ENCODE measurements at places on chromosomes 13 and 19.

- DNase-seq = no peak
Measured at GRCh38 chr13:56393549-56393948, 747.2 kb upstream of the PRR20A start.

GRCh38 chr19:19155495-19156219 lies 14.4 kb downstream of the MEF2B start:
- DNase-seq = no peak

- no peak for DNase-seq
Measured at GRCh38 chr19:43423779-43424178, 9.1 kb downstream of the TEX101 start.

GRCh38 chr13:75217949-75218348 lies 264.0 kb downstream of the TBC1D4 start:
- DNase-seq = no peak

DNA sequence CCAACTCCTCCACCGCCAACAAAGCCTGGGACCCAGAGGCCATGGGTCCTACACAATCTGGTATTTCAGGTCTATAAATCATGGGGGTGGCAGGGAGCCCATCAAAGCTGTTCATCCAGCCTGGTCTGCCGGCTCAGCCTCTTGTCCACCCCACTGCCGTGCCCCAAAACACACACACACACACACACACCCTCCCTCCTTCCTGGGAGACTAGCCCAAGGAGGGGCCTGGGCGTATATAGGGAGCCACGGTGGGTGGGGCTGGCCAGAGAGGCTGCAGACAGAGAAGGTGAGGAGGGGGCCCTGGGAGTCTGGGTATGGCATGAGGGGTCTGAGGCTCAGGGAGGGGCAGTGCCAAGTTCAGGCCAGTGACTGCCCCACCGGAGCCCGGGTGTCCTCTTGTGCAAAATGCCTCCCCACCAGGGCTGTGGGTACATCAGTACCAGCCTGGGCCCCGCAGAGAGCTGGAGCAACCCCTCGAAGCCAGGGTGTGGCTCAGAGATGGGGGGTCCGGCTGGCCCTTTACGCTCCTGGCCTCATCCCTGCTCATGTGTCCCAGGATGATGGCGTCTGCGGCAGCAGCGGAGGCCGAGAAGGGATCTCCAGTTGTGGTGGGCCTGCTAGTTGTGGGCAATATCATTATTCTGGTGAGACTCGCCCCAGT lies at the start of gene UPK1A:
TSS of gene UPK1A (plus strand) at position 267 of the 663 bp plus-strand sequence. CDS start at position 563, 296 bp downstream.
- no peak for DNase-seq

DNA sequence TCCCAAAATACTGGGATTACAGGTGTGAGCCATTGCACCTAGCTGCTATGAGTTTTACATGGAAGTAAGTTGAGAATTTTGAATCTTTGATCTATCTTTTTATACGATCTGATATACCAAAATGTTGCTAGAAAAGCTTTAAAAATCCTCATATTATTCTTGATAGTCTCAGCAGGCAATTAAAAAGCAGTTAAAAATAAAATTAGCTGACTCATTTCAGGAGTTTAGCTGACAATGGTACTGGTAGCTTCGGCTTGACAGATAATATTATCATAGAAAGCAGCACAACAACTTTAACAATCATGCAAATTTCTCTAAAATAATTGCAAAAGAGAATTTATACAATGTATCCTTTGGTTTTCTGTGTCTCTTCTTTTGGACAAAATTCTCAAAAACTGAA lies 9.6 kb upstream of the FOXO1 start:
- peak; percentile 61 for DNase-seq

- DNase-seq = no peak
Measured at GRCh38 chr19:4199699-4200293, 17.3 kb downstream of the ANKRD24 start.

GRCh38 chr13:90047600-90047999 lies 1299.9 kb upstream of the MIR17HG start:
- DNase-seq = no peak

DNA sequence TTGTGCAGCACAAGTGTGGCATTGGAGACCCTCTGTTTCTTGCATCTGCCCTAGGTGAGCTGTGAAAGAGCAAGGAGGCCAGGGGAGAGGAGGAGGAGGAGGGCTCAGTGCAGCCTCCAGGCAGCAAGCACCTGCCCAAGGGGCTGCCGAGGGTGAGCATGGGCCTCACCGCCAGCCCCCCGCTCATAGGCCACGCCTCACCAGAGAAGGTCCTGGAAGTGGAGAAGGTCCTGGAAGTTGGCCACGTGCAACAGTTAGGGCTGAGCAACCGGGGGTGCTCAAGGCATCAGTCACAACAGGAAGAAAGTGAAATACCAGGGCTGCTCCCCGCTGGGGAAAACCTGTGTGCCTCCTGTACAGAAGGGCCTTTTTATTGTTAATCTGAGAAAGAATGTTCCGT lies 168.9 kb downstream of the TEX29 start:
- DNase-seq = no peak

GRCh38 chr19:43532962-43533545 lies at the start of gene ZNF575:
Gene ZNF575 (plus strand): TSS chr19:43533188. CDS start chr19:43534423, 1,235 bp downstream.
- peak; percentile 89 for DNase-seq

GRCh38 chr19:8395621-8396082 lies 5.5 kb downstream of the RAB11B start:
- no peak for DNase-seq

Measured in hematopoietic multipotent progenitor cell treated with erythropoietin and hydrocortisone succinate and interleukin-3 and kit ligand, for 6 days (in vitro differentiated cells).